ENCODE measurements at places on chromosomes 12 and 14.

GRCh38 chr14:69424149-69424923 is 25.8 kb downstream of the SLC39A9 start:
- DNase-seq = no peak

DNA sequence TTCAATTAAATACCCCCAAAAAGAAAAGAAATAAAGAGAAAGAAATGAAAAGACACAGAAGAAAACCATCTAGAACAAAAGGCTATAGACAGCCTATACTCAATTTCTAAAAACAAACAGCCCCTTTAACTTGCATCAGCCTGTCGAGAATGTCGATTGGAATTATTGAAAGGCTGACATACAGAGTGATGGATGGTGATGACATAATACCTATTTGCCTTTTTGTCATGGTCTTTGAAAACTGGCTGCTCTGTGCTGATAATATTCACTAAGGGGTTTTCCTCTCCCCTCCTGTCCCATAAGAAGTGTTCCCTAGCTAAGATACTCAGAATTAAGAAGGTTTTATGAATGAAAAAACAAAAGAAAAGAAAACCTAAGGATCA is 393.7 kb downstream of the SOX5 start:
- DNase-seq = no peak

DNA sequence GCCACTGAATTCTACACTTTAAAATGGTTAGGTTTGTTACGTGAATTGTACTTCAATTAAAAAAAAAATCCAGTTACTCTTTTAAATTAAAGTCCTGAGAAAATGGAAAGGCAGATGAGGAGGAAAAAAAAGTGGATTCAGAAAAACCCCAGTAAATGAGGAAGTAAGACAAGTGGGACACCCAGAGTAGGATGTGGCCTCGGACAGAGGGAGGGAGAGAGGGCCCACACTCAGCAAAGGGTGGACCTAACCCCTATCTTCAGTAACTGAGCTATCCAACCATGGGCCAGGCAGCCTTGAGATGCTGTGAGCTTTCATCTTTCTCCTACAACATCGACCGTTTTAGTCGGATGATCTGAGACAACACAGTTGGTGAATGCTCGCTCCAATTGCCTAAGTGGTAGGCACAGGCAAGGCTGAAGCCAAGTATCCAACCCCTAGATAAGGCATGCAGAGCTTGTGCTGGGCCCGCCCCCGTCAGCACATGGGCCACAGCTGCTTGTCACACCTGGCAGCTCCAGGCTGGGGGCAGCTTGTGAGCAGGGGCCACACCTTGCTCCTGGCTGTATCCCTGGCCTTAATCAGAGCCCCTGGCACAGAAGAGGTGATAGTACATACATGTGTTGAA is 142.1 kb downstream of the TTC7B start:
- DNase-seq = no peak

GRCh38 chr14:99012703-99013102 is 259.3 kb downstream of the BCL11B start:
- no peak for DNase-seq

DNA sequence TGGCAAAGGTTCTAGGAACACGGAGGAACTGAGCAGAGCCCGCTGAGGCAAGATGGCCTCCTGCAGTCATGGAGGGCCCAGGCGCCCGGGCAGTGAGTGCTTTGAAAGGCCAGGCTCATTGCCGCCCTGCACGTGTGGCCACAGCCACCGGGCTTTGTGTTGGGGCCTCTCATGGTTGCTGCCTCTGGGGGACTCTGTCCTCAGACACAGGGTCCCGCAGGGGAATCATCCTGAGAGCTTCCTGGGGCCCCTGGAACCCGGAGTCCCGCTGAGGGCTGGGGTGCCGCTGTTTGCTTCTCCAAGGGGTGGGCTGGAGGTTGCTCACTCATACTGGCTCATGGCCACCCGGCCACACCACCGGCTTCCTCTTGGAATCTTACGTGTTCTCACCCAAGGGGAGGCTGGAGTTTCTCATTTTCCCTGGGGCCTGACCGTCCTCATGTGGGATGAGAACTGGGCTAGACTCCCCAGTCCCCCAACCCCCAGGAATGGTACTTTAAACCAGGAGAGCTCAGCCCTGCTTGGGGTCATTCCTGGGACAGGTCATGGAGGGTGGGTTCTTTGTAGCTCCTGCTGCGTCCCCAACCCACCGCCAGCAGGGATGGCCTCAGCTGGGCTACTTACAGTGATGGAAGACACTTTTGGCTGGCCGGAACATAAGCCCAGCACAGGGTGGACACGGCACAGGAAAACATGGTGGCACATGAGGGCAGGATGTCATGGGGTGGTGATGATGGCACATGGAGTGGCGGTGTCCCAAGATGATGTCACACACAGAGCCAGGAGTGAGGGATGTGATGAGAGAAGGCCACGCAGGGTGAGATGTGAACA is 21.1 kb upstream of the LRTM2 start:
- no peak for DNase-seq

- DNase-seq = no peak
Observed at GRCh38 chr12:104490186-104490585, 33.4 kb downstream of the CHST11 start.

DNA sequence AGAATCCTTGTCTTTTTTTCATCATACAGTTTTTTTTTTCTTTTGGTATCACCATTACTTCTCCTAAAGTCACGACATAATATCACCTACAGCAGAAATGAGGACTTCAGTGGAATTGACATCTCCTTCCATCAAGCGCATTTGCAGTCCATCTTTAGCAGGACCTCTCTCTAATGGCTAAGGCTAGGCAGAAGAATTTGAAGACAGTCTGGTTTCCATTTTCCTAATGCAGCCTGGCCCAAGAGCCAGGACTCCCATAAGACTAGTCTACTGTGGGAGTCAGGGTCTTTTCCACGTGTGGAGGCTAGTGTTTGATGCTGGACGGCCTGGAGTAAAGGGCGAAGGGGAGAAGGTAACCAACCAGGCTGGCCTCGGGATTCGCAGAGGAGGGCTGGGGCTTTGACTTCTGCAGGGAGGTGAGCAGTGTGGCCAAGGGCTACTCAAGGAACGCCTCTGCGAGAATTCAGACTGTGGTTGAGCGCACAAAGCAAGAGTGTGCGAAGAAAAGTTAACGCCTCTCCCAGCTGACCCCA is 769 bp upstream of the ZNF740 start:
- no peak for DNase-seq

DNA sequence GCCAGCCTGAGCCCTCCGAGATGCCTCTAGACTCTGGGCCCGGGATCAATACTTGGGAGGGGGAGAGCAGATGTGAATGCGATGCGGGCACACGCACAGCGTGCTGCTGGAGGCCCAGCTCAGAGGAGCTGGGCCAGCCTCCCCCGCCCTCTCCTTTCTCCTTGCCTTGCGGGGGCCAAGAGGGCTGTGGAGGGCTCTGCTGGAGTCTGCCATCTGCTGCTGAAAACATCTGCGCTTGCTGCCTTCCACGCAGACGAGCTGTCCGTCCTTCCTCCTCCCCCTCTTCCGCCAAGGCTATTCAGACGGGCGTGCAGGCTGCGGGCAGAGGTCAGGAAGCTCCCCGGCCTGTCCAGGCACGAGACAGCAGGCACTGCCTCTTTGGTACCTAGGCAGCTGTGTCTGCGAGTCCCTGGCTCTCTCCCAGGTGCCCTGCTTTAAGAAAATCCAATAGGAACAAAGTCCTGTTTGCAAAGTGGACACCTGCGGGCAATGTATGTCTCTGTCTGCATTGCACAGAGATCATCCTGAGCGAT is 75.2 kb downstream of the SPRING1 start:
- no peak for DNase-seq

GRCh38 chr14:92316937-92317336 is 6.0 kb upstream of the SLC24A4 start:
- DNase-seq = no peak

- peak; percentile 82 for DNase-seq
Observed at GRCh38 chr12:109763201-109763841, 49.7 kb downstream of the FAM222A start.
